Foreskin melanocyte (primary cell): ENCODE measurements at places on chromosomes 1 and 21.

GRCh38 chr1:166914111-166914510 is 38.0 kb upstream of the TADA1 start:
- no peak for DNase-seq

- no peak for DNase-seq
Measured at GRCh38 chr1:155207806-155208540, at the start of gene THBS3. TSS of gene THBS3 (minus strand) at chr1:155207897. CDS start at chr1:155207876, 21 bp downstream.

- DNase-seq = no peak
Measured at GRCh38 chr1:156584813-156585212, 5.3 kb downstream of the TTC24 start.

DNA sequence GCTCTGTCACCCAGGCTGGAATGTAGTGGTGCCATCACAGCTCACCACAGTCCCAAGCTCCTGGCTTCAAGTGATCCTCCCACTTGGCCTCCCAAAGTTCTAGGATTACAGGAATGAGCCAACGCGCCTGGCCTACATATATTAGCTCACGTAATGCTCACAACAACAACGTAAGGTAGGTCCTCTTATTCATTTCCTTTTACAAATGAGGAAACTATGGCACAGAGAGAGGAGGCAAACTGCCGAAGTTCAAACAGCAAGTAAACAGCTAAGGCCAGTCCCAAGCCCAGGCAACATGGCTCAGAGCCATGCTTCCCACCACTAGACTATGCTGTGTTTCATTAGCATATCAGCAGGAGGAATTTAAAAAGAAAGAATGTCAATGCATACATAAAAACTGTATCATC is 284.4 kb downstream of the VAV3 start:
- no peak for DNase-seq

DNA sequence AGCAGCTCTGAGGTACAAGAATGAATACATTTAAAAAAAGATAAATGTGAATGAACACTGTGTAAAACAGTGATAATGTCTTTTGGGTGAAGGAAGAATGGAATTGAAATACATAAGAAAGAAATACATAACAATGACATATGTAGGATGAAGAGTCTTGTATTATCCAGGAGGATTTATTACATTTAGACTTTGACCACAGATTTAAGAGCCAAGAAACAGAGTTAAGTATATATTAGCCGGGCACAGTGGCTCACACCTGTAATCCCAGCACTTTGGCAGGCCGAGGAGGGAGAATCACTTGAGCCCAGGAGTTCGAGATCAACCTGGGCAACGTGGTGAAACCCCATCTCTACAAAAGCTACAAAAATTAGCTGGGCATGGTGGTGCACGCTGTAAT is 79.7 kb downstream of the SCCPDH start:
- no peak for DNase-seq

DNA sequence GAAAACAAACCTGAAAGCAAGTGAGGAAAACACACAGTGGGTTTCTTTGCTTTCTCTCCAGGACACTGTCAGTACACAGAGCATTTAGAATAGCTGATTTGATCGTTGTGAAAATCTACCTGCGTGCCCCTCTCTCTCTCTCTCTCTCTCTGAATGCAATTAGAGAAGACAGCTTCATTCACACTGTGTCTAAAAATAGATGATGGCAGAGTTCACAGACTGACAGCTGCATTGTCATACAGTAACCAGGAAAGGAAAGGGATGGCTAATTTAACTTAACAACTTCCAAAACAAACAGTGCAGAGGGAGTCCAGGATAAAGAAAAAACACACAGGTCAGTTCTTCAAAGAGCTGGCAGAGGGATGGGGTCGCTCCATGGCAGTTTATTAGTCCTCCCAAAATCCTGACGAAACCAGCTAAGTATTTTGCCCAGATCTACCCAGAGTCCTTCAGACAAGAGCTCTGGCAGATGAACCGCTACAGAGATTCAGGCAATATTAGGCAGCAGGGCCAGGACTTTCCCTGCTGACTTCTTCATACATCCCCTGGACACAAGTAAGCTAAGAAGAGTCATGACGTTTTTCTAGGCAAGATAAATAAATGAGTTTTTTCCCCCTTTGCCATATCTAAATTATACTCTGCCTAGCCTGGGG is 58.9 kb downstream of the WLS start:
- DNase-seq = no peak

DNA sequence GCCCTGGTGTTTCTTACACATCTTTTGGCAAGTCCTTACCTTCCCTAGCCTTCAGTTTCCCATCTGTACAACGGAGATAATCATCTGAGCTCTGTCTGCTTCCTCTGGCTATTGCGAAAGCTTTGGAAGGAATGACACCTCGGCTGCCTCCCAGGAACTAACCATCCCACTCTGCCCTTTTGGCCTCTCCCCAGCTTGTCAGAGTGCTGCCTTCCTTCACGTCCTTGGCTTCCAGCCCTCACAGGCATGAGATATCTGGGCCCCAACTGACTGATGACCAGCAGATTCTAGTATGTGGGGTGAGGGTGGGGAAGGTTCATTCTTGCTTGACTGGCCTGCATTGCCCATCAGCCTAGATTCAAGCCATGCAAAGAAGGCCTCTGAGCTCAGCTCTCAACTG is 253.1 kb upstream of the FGGY start:
- no peak for DNase-seq

GRCh38 chr1:209617047-209617673 is 33.6 kb downstream of the CAMK1G start:
- DNase-seq = no peak

DNA sequence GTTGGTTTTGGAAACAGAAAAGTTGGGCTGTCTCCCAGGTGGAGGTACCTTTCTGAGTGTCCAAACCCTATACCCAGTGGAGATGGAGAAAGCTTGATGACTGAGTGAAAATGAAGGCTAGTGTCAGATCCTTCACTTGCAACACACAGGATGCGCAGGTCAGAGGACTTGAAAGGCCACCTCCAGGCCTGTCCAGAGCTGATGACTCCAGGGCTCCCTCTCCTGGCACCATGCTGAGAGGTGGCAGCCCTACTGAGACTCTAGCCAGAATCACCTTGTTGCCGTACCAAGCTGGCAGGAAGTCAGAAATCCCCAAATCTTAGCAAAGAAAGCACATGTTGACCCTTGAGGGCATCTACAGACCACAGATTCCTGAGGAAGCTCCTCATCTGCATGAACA is 16.4 kb downstream of the KNCN start:
- no peak for DNase-seq

DNA sequence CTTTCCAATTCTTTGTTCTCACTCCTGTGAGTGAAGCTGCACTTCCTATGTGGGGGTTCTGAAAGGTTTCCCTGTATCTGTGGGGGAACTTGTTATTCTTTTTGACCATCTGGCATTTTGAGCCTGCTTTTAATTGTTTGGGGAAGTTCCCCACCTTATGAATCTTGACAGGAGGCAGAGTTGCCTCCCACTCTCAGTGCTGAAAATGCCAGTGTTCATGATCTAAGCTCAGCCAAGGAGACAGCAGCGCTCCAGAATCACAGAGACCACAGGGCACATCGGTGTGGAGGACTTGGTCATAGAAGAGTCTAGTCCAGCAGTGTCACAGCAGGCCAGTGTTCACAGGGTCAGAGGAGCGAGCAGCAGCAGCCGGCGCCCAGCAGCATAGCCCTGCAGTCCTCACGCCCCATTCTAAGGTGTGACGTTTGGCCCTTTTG is 63.8 kb upstream of the PRDX6 start:
- no peak for DNase-seq

- no peak for DNase-seq
Measured at GRCh38 chr1:166170075-166170474, 3.3 kb upstream of the FAM78B start.

GRCh38 chr1:34270181-34270580 is 93.5 kb downstream of the C1orf94 start:
- DNase-seq = no peak

DNA sequence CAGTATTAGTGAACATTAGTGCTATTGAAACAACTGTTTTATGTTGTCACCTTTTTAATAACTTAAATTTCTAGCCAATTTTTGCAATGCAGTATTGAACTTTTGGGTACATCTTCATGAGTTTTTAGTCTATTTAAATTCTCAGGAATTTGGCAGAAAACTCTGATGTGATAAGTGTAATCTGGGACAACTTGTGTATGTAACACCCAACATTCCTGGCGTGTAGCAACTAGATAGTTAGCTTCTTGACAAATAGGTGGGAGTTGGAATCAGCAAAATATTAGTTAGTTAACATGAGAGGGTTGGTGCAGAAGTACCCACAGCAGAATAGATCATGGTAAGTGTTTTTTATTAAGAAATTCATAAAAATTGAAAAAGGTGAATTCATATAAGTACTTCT is 111.6 kb downstream of the ITSN1 start:
- no peak for DNase-seq

DNA sequence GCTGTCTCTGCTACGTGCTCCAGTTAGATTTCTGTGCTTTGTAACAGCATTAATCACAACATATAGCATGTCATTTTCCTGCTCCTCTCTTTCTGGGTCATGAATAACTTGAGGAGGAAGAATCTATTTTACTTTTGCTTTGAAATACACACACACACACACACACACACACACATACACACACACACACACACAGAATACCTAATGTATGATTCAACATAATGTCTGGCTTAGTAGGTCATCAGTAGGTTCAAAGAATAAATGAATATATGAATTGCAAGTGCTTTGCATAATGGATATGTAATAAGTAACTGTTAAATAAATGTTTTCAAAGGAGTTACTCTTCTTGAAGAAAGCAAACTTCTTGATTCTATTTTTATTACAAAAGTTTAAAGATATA is 249.0 kb downstream of the PDE4B start:
- no peak for DNase-seq
